ENCODE measurements at places on chromosomes 1 and 21.

GRCh38 chr21:25581582-25581981, 25.7 kb downstream of the MRPL39 start:
- no peak for DNase-seq

- no peak for DNase-seq
Observed at GRCh38 chr1:15701784-15702183, 17.7 kb downstream of the PLEKHM2 start.

GRCh38 chr1:169092399-169092798, 14.1 kb upstream of the ATP1B1 start:
- no peak for DNase-seq

- no peak for DNase-seq
Observed at GRCh38 chr1:41547781-41548560, 63.5 kb upstream of the EDN2 start.

GRCh38 chr1:34684266-34684665, 70.6 kb upstream of the GJB5 start:
- DNase-seq = no peak

DNA sequence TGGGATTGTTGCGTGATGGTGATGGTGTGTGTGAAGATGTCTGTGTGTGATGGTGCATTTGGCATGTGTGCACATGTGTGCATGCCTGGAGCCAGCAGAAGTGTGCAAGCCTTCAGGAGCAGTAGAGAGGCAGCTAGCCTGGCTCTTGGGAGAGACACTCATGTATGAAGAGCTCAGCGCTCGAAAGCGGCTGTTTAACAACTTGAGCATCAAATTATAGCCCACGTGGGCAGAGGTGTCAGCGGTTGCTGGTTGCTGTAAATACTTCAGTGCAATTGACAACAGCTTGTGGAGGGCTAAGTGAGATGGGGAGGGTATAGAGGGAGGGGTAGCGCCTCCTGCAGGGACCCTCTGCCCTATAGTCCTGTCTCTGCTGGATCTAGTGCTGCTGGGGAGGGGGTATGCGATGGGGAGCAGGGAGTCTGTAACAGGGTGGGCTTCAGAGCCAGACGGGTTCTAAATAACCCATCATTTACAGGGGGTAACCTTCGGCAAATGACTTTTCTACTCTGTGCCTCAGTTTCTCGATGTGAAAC, 21.5 kb downstream of the FOXD2 start:
- no peak for DNase-seq

DNA sequence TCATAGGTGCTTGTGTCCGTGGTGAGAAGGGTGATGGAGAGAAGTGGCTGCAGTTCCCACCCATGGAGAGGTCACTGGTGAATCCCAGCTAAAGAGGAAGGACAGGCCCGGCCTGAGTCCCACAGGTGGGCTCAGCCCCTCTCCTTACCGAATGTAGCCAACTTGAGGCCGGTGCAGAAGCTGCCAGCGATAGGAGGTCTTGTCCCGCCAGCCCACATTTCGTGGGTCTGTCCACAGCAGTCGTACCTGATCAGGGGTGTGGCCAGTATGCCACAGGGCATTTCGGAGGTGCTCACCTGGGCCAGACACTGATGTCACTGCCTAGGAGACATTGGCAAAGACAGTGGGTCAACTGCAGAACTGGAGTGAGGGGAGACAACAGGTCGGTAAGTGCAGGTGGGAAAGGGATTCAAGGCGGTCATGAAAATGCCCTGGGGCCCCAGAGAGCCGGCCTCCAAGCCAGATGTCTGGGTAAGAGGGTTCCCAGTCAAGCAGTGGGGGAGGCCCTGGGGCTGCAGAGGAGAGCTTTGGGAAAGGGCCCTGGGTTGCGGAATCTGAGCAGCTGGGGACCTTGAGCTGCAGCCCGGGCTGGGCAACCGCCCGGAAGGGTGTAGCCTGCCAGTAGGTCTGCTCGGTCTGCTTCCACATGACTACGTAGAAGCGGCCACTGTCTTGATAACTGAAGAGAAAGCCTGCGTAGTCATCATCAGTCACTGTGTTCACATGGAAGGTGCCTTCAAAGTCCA, 10.6 kb downstream of the THBS3 start:
- no peak for DNase-seq

DNA sequence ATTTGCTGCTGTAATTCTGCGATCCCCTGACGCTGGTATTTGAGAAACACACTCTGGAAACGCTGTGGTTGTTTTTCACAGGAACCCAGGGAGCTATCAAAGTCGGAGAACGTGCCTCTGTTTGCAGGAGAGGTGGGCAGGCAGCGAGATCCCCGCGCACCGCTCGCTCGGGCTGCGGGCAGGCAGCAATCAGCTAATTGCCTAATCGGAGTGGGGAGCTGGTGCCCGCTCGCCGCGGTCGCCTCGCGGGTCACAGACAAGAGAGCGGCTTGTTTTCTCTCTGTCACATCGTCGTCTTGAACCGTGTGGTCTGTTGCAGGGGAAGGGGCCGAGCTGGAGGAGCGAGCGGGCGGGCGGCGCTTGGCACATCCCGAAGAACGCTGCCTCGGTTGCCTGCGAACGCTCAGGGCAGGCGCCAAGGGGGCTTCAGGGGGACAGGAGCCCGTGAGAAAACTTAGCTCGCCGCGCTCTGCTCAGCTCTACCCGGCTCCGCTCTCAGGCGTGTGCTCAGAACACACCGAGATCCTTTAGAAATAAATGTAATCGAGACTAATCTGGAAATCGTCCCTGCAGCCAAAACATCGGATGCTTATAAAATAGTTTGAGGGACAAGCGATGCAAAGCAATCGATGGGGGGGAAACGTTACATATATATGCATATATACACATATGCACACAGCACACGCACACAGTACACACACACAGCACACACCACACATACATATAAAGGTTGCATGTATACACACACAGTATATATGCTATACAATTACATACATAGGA, 93.6 kb upstream of the SMYD2 start:
- DNase-seq = no peak

DNA sequence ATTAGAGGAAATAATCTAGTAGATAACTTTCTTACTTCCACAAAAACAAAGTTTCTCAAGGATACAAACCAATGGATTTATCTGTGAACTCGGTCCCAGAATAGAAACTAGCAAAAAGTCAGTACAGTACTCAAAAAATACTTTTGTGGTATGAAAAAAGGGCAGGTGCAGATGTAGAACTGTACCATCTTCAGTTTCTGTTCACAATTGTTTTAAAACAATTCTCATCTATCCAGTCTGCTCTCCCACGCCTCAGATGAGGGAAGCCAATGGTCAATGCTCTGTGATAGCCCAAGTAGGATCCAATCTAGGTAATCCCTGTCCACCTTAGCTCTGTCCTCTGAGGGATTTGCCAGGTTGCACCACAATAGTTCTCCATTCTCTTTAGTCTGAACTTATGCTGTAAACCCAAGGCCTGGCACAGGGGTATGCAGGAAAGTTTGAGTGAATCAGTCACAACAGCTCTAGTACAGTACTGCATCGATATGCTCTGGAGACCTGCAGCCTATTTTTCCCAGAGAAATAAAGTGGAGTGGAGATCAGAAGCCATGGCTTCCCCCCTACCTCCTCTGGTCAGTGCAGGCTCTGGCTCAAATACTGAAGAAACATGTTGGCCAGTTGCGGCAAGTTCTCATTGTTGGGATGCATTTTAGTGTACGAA, 1.4 kb downstream of the KTI12 start:
- no peak for DNase-seq

DNA sequence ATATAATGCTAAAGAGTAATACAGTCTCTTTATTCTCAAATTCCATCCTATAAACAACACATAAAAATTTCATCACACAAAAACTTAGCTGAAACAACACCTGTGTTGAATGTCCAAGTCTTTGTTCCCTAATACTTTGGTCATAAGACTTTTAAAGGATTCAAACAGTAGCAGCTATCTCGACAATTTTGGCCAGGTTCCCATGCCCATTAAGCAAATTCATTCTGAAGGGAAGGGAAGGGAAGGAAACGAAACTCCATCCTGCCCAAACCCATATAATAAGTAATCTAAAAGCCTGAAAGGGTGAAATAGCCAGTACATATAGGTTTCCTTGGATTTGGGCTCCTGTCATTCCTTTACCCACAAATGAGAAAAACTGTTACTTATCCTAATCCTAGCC, 7.5 kb downstream of the IVNS1ABP start:
- DNase-seq = no peak

DNA sequence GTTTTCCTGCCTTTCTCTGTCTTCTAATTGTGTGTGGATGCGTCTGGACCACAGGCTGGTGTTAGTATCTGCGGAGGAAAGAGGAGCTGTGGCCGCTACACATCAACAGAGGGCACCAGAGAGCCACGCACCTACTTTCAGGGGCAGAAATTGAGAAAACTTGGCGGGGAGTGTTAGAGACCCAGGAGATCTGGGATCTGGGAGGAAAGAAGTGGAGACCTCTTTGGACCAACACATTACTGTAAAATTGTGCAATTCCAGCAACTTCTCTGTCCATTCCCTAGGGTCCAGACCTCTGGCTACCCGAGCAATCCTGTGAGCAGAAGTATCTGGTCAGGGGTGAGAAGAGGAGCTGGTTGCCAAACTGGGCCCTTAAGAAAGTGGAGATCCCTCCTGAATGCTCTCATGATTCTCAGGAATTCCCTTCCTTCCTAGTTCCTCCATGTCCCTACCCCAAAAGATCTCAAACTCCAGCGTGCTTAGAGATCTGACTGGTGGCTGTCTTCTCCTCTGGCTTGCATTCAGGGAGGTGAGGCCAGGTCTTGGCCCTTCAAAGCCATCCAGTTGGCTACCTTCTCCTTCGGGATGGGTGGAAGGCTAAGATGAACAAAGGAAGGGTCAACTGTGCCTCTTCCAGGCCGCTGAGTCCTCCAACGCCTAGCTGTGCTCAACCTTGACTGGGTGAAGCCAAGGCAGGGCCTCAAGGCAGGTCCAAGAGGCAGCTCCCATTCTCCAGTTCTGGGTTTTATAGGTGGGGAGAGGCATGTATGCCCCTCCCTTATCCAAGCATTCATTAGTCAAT, 1.2 kb upstream of the KIRREL1 start:
- no peak for DNase-seq

GRCh38 chr1:91900562-91900961, 14.6 kb upstream of the TGFBR3 start:
- peak; percentile 88 for DNase-seq

DNA sequence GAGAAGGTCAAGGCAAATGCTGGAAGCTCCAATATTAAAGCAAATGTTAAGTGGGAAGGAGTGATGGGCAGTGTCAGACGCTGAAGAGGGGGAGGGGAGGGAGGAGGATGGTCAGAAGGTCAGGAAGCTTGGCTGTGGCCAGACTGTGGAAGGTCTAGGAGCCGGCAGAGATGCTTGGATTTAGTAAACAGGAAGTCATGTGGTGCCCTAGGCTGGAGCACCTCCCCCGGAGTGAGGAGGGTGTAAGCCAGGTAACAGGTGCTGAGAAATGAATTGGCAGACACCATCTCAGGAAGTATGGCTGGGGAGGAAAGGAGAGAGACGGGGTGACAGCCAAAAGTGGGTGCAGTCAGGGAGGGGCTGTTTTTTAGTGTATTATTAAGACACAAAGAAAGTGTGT, 17.7 kb downstream of the CSMD2 start:
- no peak for DNase-seq

GRCh38 chr21:41615613-41616012, 107.7 kb upstream of the TMPRSS2 start:
- DNase-seq = peak; percentile 98

DNA sequence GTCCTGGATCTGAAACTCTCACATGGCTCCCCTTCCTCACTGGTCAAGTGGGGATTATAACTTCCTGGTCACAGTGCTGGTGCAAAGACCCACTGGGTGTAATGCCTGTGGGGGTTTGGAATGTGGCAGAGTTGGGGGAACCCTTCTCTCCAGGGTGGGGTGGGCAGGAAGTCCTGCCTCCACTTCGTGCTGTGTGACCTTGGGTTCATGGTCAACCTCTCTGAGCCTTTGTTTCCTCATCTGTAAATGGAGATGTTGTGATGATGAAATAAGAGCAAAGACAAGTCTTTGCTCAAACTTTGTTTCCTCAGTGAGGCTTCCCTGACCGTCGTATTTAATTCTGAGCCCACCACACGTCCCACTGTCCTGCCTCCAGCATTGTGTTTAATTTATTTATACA, 564.7 kb downstream of the PTPRU start:
- no peak for DNase-seq

- no peak for DNase-seq
Observed at GRCh38 chr1:54323921-54324250, 82.3 kb downstream of the SSBP3 start.

GRCh38 chr1:27773826-27774445, 917 bp downstream of the STX12 start:
- no peak for DNase-seq

GRCh38 chr1:52125736-52126359, 16.0 kb upstream of the ZFYVE9 start:
- no peak for DNase-seq

DNA sequence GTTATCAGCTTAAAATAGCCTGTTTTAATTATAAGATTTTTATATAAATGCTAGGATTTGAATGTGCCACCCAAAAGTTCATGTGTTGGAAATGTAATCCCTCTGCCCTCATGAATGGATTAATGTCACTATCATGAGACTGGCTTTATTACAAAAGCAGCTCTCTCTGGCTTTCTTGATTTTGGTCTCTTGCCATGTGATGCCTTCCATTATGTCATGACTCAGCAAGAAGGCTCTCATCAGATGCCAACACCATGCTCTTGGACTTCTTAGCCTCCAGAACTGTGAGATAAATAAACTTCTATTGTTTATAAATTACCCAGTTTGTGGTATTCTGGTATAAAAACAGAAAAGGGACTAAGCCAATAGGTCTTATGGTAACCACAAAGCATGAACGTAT, 6.9 kb upstream of the PRSS38 start:
- DNase-seq = no peak

GRCh38 chr21:42557420-42557819, 43.8 kb downstream of the SLC37A1 start:
- DNase-seq = no peak

GRCh38 chr1:229991724-229992333, 75.2 kb upstream of the GALNT2 start:
- DNase-seq = no peak

- no peak for DNase-seq
Observed at GRCh38 chr1:222053790-222054294, 312.0 kb upstream of the DUSP10 start.

DNA sequence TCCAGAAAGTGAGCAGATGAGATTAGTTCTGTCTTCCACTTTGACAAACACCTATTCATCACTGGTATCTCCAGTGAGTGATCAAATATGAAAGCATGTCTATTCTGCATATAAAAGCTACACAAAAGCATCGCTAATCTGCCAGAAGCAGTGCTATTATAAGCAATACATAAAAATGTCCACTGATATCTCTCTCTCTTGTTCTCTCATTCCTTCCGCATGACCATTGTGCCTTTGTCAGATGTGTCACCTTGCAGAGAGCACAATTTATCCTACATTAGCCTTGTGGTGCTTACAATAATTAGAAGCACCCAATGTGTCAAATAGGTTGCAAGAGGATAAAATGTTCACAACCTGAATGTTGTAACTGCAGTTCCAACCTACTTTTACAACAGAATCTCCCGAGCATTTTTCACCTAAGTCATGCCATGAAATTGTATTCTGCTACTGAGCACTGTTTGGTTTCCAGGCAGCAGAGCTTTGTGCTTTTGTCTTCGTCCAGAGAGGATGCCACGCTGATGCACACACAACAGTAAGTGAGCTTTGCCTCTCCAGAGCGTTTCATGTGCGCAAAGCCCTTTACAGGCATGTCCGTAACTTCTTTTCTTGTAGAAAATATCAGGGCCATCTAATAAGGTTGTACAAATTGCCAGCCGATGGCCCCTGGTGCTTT, 198.7 kb upstream of the PLD5 start:
- no peak for DNase-seq
